ENCODE measurements at places on chromosomes 6 and 20. TPM values are rescaled to one million over a fixed set of nuclear protein-coding genes. Genes with fewer than 3 reads are reported as not detected.
A peak's percentile ranks its signal among the peaks of the same experiment; 100 is the strongest.

GRCh38 chr6:140855520-140855919, 1277.2 kb upstream of the GJE1 start:
- no peak for DNase-seq

DNA sequence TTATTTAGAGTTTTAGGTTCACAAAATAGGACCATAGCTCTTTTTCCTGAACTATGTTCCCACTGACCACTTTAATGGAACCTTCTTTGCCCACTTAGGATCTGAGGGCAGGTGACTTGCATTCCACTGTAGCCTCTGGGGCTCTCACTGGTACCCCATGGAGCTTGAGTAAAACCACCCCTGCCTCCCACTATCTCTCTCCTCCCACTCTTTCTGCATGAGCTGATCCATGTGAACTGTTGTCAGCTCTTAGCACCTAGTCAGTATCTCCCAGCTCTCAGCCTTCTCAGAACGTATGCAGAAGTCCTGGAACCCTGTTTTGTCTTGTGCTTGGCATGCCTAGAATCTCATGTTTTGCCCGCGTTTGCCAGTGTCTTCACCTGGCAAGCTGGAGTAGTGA, 200.6 kb upstream of the SNX9 start:
- no peak for DNase-seq

GRCh38 chr6:114452785-114453401, 110.1 kb upstream of the HS3ST5 start:
- DNase-seq, result no peak

The DNAH8 gene
- total RNA-seq, result 0.03 TPM

DNA sequence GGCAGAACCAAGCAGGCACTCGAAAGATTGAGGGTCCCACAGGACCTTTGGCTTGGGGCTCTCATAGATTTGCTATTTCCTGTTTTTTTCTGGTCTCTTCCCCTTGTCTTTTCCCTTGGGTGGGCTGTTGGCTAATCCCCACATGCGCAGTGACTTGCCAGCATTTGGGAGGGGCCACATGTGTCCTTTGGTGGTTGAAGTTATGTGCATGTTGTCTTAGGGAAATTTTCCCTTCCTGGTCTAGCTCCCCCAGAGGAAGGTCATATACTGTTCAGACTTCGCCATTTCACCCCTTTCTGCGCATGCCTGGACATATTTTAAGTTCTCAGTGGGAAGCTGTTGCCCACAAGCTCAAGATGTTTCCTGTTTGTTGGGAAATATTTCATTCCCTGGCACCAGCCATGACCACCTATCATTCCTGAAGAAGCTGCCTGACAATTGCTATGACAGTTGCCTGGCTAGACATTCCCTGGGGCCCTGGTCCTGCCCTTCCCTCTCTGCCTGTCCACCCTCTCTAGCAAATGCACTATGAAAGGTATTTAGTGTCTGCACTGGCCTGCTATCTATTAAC, 156.2 kb upstream of the THBS2 start:
- no peak for DNase-seq

GRCh38 chr6:14791526-14791925, 454.3 kb upstream of the JARID2 start:
- DNase-seq, result no peak

DNA sequence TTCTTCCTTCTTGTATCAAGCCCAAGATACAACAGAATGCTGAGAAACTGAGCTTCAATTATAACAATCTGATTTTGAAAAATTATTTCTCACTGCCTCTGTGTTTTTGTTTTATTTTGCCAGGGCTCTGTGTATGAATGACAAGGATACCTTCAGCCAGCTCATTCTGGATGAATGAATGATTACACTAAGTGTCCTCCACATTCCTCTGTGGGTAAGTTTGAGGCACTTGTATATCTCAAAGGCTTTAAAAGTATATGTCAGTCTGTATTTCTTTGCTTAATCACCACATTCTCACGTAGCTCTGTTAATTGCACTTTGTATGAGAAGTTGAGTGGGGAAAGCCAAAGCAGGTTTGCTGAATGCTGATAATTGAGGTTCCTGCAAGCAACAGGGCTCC, 95.1 kb downstream of the TIAM2 start:
- no peak for DNase-seq

DNA sequence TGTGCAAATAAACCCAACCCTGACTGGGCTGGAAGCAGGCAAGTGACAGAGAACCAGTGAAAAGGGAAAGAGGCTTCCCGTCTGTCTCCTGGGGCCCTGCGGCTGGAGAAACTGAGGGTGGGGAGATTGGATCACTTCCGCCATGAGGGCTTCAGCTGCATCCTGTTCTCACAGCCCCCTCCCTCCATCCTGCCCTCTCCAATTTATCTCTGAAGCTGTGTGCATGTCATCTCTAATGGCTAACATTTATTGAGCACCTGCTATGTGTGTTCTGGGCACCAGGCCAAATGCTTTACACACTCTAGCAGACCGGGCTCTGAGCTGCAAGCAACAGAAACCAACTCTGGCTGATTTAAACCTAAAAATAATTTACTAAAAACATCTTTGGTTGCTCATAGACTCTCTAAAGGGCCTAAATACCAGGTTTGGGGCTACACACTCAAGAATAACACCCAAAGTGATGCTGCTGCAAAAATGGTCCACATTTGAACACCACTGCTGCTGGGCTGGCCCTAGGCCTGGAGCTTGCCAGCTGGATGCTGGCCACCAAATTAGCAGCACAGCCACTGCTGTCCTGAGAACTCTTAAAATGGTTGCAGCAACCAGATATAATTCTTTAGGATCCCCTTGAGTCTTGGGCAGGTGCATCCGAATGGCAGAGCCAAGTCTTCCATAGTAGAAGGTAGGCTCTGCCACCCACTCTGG, 123.6 kb upstream of the LRFN2 start:
- no peak for DNase-seq

The NKX2-2 gene
- total RNA-seq, result not detected

The HLA-DRB1 gene
- not detected for total RNA-seq

DNA sequence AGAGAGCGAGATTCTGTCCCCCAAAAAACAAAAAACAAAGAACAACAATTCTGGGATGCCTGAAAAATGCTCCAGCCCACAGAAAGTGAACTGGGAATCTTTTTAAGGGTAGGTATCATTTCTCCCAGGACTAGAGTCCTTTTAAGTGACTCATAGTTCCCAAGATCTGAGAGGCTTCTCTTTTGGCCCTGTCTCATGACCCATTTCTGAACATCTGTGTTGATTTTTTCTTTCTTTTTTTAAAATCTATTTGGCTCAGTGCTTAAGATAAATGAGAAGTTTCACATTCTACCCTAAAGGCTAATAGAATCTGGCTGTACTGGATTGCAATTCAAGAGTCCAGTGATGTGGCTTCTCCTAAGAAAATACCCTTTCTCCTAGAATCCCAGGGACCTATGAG, 217.6 kb upstream of the FOXQ1 start:
- no peak for DNase-seq

GRCh38 chr6:35489995-35490791, 6.7 kb downstream of the TEAD3 start:
- DNase-seq, result peak; percentile 94

- no peak for DNase-seq
These were observed 26.5 kb upstream of the BTBD3 start for GRCh38 chr20:11891077-11891775.

- no peak for DNase-seq
These were observed 97.4 kb upstream of the NEDD9 start for GRCh38 chr6:11329726-11330412.

The OARD1 gene
- 15.3 TPM for total RNA-seq

DNA sequence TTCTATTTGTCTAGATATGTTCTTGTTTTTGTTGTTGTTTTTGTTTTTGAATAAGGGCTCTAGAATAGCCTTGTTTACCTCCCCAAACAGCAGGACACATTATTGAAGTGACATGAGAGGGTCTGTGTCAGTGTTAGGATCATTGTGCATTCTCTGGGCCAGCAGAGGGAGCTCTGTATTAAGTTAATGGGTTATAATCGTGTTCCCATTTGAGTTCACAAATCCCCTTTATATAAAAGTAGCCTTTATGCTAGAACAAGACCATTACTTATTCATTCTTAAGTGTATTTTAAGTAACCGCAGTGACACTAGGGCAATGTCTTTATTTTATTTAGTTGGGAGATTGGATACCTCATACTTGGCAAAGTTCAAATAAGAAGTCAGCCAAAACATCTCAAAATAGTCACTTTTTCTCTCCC, 44.8 kb downstream of the STK4 start:
- peak; percentile 52 for DNase-seq

DNA sequence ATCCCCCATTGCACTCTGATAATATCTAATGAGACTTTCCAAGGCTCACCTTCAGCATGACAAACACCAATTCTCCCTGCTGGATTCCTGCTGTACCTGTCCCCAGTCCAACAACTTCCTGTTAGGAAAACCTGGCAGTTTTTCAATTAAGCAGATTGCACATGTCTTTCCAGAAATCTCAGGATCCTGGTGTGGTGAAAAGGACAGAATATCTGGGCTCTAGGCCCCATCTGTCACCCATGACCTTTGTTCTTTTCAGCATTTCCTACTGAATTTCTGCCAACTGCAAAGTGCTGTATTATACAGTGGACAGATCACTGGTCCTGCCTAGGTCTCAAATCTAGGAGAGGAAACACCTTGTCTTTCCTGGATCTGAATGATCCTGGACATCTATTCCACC, 27.7 kb upstream of the DTNBP1 start:
- DNase-seq, result no peak

DNA sequence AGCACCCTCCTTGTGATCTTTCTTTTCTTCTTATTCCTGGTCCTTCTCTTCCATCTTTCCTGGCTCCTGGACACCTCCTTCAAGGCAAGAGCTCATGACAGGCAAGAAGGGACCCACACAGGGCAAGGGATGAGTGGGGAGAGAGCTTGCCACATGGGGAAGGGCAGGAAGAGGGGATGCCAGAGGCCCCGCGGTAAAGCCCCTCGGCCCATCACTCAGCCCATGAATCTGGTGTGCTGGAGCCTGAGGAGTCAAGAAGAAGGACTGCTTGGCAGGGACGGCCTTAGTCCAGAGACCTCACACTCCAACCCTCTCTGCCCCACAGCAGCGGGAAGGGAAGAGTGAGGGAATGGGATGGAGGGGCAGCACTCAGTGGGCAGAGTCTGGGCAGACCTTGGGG, 52.3 kb upstream of the SAYSD1 start:
- DNase-seq, result peak; percentile 19

- DNase-seq, result no peak
These were observed 627.5 kb downstream of the PKHD1 start for GRCh38 chr6:51459958-51460357.

DNA sequence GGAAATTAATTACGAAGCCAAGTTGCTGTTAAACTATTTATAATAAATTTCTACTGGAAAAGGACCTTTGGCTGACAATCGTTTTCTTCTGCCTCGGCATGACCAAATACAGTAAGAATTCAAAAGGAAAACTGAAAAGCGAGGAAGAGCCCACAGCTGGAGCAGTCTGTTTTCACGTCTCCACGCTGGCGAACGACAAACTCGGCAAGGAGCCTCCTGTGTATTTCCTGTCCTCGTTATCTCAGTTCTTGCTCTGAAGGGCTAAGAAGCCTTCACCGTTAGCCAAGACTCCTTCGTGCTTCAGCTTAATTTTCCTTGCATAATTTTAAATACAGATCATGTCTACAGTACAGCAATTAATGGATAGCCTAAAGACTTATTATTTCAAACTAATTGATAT, 214.3 kb upstream of the PLCB4 start:
- DNase-seq, result peak; percentile 11

DNA sequence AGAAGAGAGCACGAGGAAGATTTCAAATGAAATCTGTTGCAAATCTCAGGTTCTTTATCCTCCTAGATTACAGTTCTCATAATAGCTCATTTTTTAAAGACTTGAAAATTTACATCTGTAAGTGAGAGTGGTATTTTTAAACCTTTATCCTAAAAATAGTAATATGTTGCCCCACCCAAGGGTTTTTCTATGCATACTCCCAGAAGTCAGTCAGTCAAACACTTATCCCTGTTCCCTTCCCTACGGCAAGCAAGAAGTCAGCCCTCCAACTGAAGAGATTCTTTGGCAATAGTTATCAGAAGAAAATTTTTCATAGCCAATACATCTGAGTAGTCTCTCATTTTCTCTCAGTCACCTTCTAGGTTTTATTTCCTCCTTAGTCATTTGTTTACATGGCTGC, 24.1 kb downstream of the ELOVL4 start:
- DNase-seq, result no peak

The KCNQ5 gene
- 0.18 TPM for total RNA-seq

DNA sequence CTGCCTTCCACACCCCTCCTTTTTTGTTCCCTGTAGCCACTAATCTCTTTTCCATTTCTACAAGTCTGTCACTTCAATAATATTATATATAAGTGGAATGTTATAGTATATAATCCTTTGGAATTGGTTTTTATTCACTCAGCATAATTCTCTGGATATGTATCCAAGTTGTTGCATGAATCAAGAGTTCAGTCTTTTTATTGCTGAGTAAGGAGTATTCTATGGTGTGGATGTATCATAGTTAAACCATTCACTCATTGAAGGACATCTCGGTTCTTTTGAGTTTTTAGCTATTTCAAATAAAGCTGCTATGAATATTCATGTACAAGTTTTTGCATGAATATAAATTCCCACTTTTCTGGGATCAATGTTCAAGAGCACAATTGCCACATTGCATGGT, 69.5 kb upstream of the TASP1 start:
- no peak for DNase-seq

DNA sequence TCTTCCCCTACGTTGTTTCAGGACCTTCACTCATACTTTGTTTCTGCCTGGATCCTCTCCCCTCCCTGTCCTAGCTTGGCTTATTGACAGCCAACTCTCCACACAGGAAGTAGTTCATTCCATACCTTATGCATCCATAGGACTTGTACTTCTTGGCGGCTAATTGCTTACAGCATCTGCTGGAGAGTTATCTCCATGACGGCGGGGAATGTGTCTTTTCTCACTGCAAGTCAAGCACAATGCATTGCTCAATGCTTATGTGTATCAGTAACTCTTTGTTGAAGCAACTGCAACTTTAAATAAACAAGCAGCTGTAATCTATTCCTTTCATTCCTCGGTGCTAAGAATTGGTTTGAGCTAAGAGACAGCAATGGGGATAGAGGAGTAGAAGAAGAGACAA, 551.3 kb upstream of the EPHA7 start:
- no peak for DNase-seq

DNA sequence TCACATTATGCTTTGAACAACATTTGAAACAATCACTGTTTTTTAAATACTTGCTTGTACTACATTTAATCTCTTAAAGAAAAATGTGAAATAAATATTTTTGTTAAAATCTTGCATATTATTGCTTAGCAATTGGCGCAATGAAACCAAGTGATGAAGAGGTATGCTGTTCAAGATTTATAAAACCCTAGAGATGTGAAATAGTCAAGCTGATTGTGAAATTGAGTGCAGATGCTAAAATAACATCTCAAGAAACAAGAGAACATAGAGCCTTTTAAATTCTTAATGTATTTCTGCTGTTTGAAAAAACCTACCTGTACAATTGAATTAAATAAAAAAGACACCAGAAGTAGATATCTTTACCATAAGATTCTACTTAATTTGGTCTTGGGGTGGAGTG, 179.2 kb upstream of the MCHR2 start:
- no peak for DNase-seq
